Natural killer cell (primary cell): ENCODE measurements at places on chromosomes 2 and 18.

DNA sequence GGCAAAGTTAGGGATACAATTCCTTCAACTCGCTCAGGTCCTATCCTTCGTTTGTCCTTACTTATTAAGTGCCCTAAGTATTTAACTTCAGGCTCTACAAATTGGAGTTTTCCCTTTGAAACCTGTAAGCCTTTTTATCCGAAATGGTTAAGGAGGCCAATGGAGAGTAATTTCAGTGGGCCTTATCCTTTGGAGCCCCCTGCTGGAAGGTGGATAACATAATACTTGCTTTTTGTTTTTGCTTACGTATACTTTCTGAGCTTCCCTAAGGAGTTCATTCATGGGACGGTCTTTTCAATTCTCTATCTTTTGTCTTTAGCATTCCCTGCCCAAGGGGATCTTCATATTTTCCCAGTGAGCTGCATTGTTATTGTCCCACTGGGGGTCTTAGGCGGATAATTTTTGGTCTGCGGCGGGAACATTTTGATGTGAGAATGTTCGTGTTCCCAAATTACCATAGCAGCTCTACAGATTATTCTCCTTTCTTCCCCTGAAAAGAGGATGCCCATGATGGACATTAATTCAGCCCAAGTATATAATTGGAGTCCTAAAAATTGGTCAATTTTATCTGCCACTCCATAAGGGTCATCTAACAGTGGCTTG is 34.4 kb upstream of the TRAPPC8 start:
- peak; percentile 68 for DNase-seq

- DNase-seq: no peak
Observed at GRCh38 chr2:44950646-44951045, 9.1 kb downstream of the SIX3 start.

- DNase-seq: no peak
Observed at GRCh38 chr2:18149660-18150246, 271.3 kb downstream of the KCNS3 start.

DNA sequence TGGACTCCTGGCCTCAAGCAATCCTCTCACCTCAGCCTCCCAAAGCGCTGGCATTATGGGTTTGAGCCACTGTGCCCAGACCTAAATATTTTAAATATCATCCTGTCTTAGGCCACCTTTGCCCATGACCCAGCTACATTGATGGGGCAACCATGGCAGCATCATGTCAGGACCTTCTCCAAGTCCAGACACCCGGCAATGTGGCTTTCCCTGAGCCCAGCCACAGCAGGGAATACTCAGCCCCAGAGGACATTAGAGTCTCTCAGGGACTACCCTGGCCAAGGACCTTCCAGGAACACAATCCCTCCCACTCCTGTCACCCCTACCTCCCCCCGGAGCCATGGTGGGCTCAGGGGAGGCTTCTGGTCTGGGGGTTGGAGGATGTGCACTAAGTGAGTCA is 72.8 kb downstream of the SMAD7 start:
- no peak for DNase-seq

GRCh38 chr2:26619096-26619495 is 22.1 kb downstream of the CIB4 start:
- DNase-seq: no peak

DNA sequence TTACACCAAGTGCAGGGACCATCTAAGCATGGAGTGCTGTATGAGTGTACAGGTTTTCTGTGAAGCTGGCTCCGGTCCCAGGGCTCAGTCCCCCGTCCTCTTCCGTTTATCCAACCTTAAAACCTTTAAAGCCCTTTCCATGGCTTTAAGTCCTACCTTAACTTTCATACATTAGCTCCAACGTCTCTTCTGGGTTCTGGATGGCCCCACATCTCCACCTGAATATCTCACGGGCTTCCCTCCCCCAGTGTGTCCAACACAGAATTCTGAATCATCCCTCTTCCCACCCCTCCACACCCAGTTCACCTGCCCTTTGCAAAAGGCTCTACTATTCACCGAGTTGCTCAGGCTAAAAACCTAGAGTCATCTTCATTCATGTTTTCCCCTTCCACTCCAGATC is 12.8 kb downstream of the ARHGAP25 start:
- no peak for DNase-seq

- DNase-seq: no peak
Observed at GRCh38 chr2:25000503-25001324, 29.0 kb upstream of the DNAJC27 start.

DNA sequence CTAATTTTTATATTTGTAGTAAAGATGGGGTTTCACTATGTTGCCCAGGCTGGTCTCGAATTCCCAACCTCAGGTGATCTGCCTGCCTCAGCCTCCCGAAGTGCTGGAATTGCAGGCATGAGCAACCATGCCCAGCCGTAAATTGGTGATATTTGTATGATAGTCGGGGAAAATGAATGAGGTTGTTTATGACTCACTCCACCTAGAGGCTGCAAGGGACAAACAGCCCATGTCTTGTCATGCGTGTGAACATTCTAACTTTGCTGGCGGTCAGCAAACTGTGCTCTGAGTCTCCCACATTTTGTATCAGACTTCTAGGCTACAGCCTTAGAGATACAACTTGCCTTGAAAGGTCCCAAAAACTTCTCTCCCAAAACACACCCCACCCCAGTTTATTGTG is 133.5 kb upstream of the DTNA start:
- DNase-seq: no peak

- no peak for DNase-seq
Observed at GRCh38 chr2:83517727-83518368, 941.2 kb downstream of the SUCLG1 start.

- no peak for DNase-seq
Observed at GRCh38 chr2:140786585-140786984, 1344.2 kb downstream of the LRP1B start.

- DNase-seq: no peak
Observed at GRCh38 chr2:196502386-196502785, 137.1 kb upstream of the CCDC150 start.

- no peak for DNase-seq
Observed at GRCh38 chr2:69535817-69536241, 98.6 kb upstream of the NFU1 start.

- DNase-seq: peak; percentile 20
Observed at GRCh38 chr2:37232131-37232933, 874 bp downstream of the NDUFAF7 start.

DNA sequence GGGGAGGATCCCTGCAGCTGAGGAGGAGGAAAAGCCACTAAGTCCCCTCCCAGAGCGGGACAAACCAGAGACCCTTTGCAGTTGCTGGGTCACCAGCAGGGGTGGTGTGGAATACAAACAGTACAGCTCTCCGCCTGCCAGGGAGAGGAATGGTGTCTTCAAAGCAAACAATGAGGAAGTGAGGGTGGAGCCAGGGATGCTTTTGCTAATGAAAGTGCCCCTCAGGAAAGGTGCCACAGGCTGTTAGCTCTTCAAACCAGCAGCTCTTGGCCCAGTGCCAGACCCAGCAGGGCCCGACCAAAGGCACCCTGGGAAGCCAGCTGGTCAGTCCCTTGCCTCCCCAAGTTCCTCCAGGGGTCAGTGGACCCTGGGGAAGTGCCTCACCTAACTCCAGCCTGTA is 102.8 kb downstream of the HIBCH start:
- DNase-seq: peak; percentile 11

DNA sequence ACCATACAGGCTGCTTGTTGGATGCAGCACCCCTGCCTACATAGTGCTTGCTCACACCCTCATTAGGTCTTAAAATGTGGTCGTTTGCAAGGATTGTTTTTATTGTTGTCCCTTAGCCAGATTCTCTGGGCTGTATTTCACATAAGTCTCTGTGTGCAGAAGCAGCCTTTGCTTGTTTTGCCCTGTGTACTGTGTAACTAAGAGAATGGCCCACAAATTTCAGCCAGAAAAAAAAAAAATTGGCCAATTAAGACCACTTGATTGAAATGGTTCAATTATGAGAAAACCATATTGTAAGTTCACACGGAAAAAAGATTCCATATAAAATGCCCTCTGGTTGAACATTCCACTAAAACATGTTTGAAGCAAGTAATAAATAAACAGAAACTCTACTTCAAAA is 377.1 kb upstream of the SOX11 start:
- DNase-seq: no peak

GRCh38 chr2:40279001-40279400 is 172.9 kb downstream of the SLC8A1 start:
- no peak for DNase-seq

GRCh38 chr2:231708773-231709635 is 679 bp downstream of the PTMA start:
- peak; percentile 80 for DNase-seq

DNA sequence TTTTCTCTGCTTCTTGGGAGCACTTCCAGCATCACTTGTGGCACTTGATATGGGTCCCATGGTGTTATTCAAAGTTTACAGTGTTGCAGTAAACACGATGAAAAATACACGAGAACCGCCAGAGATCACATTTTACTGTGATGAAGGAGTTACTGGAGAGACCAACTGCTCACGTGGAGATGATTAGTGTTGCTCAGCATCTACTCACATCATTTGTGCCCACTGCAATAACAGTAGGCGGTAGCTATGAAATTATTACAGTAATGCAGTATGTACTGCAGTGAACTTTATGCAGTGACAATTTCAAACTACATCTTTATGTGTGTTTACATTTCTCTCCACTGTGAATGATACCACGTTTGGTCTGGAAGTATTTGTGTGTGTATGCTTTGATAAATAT is 93.5 kb downstream of the SLC4A3 start:
- no peak for DNase-seq

- no peak for DNase-seq
Observed at GRCh38 chr18:64275593-64276300, 126.9 kb upstream of the LINC00305 start.

- DNase-seq: no peak
Observed at GRCh38 chr2:201698588-201699226, at the start of gene MPP4. TSS of gene MPP4 (minus strand) at chr2:201698644. CDS start at chr2:201693954, 4,690 bp downstream.

- no peak for DNase-seq
Observed at GRCh38 chr2:187847245-187848208, 293.3 kb upstream of the TFPI start.

DNA sequence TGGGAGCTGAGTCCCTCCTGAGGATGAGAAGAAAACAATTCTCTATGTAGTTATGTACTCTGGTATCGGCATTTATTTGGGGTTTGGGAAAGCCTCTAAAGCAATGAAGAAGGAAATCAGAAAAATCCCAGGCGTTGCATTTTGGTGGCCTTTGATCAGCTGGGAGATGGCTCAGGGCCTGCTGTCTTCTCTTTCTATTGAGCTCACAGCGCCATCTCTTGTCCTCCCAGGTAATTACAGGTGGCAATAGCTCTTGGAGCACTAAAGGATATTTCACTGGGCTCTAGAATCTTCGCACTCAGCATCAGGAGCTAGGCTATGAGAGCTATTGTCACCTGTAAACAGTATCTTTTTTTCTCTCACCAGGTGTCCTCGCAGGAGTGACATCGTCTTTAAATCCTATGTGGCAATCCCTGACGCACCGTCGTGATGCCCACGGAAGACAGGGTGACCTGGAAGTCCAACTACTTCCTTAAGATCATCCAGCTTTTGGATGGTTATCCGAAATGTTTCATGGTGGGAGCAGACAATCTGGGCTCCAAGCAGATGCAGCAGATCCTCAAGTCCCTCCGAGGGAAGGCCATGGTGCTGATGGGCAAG is 76.1 kb upstream of the PMAIP1 start:
- no peak for DNase-seq

DNA sequence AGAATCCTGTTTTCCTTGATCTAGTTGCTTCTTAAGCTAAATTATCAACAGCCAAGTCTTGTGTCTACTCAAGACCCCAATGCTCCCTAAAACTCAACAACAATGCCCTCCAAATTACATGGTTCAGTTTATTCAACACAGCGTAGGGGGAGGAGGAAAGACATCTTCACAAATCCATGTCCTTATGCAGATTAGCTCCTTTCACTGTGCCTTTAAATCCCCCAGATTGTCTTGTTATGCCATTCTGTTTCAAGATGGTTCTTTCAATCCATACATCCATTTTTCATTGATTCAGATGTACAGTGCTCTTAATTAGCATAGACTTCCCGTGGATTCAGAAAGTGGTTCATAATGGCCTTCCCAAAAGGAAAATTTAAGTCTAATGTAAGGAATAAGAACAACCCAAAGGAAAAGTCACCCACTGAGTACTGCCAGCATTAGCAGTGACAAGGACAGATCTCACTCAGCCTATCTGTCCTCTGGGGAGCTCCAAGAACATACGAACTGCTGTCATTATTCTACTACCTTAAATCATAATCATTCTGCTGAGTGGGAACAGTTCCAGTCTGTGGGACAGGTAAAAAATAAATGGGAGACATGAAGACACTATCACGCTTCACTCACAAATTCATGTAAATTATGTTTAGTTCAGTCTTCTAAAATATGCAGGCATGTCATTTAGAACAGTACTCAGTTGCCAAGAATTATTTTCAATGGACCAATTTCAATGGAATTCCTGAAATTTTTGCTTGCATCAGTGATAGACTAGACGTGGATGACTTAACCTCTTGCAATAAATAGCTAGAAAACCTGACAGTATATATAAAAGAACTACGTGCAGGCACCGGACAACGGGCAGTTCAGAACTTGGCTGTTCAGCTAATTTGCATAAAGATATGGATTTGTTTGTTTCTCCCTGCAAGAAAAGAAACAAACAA is 58.9 kb upstream of the RNU4ATAC start:
- DNase-seq: no peak

- DNase-seq: no peak
Observed at GRCh38 chr2:234091432-234091879, 41.0 kb downstream of the SPP2 start.

DNA sequence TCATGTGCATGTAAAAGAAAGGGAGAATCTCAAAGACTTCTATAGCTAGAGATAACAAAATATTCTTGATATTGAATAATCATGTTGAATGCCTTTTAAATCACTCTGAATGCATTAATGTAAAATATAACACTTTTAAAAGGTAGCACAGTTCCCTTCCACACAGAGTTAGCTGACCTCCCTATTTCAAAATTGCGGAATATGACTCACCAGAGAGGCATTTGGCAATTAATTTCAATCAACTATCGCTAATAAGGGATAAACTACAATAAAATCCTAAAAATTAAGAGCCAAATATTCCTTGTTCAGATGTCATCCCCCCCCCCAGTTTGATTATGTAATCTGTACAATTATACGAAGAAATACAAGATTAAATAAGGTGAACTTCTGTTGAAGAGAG is 29.3 kb downstream of the ZC3H15 start:
- DNase-seq: no peak

DNA sequence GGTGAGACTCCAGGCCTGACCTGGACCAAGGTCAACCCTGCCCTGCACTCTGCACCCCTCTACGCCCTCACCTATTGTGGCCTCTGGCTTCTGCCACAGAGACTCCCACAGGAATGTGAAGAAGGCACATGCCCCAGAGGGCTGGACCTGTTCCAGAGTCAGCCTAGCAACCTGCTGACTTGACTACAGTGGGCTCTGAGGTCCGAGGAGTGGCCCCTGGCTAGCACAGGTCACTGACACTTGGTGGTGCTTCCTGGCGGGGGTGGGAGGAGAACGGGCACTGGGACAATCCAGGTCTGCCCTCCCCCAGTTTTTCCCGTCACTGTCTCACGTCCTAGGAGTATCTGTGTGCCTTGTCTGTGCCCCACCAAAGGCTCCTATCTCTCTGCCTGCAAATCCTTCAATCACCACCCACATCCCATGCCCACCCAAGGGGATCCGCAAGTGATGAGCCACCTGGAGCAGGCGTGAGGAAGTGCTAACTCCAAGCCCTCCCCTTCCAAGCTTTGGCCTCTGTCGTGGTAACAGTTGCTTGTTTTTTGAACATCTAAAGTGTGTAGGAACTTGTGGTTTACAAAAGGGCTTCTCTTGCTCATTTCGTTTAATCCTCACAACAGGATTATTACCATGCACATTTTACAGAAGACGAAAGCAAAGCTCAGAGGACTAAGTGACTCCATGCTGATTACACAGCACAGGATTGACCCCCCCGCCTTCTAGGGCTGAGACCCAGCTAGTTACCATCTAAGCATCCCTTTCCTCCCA is 86.2 kb downstream of the MCFD2 start:
- no peak for DNase-seq
